Activated CD4-positive, alpha-beta T cell treated with anti-CD3 and anti-CD28 coated beads, Interleukin-2, amount 50 U/mL, for 16 hours (primary cell): ENCODE measurements at places on chromosomes 4 and X.

- no peak for DNase-seq
Measured at GRCh38 chr4:119955256-119955655, 111.4 kb downstream of the MAD2L1 start.

DNA sequence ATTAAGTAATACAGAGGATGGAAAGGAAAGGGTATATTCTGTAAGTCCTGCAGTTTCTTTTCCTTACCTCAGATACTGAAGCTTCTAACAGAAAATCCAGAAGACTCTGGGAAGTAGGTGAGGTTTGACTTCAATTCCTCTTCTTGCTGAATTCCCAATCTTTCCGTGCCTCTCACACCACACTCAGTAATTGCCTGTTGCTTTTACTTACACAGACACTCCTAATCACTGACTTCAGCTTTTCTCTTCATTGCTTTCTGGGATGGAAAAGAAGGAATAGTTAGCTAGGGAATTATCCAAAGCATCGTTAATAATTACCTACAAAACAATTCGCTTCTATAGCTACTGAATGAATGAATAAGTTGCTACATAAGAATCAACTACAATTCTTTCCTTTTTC is 163.6 kb downstream of the FBXO8 start:
- no peak for DNase-seq

DNA sequence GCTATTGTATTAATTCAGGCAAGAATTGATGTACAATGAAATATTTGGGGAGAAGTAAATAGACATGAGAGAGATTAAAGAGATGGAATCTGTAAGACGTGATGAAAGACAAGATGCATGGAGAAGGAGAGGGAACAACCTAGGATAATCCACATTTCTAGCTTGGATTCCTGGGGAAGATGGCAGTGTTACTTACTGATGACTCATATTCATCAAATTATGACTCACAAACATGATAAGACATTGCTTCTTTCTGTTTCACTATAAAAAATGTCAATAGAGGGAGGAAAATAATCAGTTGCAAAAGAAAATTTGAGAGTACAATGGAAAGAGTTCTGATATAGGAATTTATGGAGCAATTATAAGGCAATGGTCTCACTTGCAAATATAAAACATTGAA is 104.1 kb upstream of the BMP3 start:
- DNase-seq: no peak

GRCh38 chrX:16867947-16868346 is 2.2 kb downstream of the RBBP7 start:
- no peak for DNase-seq

DNA sequence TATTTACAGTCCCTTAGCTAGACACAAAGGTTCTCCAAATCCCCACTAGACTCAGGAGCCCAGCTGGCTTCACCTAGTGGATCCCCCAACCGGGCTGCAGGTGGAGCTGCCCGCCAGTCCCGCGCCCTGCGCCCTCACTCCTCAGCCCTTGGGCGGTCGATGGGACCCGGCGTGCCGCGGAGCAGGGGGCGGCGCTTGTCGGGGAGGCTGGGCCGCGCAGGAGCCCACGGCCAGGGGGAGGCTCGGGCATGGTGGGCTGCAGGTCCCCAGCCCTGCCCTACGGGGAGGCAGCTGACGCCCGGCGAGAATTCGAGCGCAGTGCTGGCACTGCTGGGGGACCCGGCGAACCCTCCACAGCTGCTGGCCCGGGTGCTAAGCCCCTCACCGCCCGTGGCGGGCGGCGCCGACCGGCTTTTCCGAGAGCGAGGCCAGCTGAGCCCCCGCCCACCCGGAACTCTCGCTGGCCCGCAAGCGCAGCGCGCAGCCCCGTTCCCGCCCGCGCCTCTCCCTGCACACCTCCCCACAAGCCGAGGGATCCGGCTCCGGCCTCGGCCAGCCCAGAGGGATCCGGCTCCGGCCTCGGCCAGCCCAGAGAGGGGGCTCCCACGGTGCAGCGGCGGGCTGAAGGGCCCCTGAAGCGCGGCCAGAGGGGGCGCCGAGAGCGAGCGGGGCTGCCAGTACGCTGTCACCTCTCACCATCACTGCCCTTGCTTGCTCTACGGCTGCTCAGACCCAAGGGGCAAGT is 39.4 kb downstream of the WFS1 start:
- no peak for DNase-seq

- no peak for DNase-seq
Measured at GRCh38 chr4:721261-722168, 15.9 kb downstream of the PCGF3 start.

GRCh38 chrX:14832151-14832550 is 40.7 kb downstream of the FANCB start:
- no peak for DNase-seq

DNA sequence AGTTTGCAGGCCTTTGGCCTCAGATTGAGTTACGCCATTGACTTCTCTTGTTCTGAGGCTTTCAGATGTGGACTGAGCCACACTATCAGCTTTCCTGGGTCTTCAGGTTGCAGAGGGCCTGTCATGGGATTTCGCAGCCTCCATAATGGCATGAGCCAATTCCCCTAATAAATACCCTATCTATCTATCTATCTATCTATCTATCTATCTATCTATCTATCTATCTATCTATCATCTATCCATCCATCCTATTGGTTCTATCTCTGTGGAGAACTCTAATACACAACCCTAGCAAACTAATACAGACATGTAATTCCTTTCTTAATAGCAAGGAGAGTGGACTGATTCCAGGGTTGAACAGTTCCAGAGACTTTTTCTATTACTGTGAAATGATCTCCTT is 9.5 kb upstream of the STIM2 start:
- no peak for DNase-seq

DNA sequence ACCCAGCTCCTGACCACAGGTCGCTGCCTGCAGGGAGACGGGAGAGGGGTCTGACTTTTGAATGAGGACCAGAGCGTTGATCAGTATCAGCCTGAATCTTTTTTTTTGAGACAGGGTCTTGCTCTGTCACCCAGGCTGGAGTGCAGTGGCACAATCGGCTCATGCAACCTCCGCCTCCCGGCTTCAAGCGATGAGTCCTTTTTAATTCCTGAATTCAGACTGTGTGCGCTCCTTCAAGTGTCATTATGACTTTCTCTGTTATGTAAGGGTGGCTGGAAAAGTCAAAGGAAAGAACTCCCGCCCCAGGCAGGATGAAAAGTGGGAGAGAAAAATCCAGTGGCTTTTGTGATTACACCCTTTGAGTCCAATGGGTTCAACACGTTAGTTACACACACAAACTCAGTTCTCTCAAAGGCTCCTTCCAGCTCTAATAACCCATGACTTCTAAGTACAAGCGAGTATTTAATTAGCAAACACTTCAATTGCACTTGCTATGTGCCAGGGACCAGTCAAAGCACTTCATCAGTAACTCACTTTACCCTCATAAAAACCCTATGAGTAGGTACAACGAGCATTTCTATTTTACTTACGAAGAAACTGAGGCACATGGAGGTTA is 44.4 kb downstream of the PDHA1 start:
- no peak for DNase-seq

DNA sequence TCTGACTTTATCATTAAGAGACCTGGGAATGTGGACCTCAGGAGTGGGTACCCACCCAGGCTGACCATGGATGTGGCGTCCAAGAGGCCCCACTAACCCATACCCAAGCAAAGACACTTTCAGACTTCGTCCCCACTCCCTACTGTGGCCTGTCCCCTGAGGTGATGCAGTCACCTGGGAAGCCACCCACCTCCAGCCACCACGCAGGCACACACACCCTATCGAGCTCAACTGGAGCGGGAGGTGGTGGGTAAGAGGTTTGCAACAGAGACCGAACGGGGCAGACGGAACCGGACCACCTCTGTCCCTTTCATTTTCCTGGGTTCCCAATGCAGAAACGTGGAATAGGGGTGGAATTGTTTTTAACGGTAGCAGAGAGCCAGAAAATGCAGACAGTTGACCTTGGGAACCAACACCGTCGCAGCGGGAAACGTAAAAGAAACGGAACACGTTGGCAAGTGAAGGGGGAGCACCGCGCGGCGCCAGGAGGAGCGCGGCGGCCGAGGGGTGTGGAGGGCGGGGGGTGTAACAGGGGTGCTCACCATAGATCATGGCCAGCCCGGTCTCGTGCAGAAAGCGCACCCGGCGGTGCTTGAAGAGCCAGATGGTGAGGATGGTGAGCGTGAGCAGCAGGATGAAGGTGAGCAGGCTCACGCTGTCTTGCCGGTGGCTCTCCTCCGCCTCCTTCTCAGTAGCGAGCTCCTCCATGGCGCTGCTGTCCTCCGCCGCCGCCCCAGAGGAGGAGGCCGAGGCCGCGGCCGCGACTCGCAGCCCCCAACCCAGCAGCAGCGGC is 559 bp downstream of the SLC9A7 start:
- DNase-seq: no peak

DNA sequence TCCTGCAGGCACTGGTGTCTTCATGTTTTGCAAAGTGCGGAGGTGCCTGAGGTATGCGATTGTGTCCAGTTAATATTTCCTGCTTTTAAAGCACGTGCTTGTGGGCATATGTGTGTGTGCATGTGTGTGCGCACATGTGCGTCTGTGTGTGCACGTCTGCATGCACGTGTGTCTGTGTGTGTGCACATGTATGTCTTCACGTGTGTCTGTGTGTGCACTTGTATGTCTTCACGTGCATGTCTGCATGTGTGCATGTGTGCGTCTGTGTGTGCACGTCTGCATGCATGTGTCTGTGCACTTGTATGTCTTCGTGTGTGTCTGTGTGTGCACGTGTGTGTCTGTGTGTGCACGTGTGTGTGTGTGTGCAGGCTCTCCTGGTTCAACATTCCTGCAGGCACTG is 49.5 kb downstream of the SHOX start:
- no peak for DNase-seq

- peak; percentile 41 for DNase-seq
Measured at GRCh38 chrX:47637546-47638195, 7.9 kb upstream of the CFP start.

DNA sequence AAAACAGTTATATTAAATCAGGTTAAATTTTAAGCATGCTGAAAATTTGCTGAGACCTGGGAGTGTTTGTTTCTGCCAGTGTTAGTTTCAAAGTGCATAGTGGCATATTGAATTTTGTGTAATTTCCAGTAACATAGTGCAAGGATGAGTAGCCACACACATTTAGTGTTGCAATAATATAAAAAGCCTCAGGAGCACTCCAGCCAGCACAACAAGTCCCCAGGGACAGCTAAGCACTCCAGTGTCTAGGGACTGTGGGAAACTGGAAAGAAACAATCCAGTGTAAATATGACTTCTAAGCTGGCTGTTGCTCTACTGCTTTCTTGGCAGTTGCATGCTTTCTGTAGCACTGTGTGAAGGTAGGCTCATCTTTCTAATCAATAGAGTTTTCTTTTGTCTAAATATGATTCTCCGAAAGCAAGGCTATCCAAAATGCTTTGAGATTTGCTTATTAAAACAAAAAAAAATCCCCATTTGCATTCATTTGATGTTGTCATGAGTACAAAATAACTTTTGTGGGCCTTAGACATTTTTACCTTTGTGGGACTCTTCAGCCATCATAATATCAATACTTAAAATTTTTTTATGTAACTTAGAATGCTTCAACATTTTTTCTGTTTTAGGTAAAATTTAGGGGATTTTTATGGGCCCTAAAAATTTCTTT is 24.2 kb upstream of the CXCL2 start:
- no peak for DNase-seq

- peak; percentile 29 for DNase-seq
Measured at GRCh38 chr4:7863911-7864681, 75.6 kb downstream of the AFAP1 start.

DNA sequence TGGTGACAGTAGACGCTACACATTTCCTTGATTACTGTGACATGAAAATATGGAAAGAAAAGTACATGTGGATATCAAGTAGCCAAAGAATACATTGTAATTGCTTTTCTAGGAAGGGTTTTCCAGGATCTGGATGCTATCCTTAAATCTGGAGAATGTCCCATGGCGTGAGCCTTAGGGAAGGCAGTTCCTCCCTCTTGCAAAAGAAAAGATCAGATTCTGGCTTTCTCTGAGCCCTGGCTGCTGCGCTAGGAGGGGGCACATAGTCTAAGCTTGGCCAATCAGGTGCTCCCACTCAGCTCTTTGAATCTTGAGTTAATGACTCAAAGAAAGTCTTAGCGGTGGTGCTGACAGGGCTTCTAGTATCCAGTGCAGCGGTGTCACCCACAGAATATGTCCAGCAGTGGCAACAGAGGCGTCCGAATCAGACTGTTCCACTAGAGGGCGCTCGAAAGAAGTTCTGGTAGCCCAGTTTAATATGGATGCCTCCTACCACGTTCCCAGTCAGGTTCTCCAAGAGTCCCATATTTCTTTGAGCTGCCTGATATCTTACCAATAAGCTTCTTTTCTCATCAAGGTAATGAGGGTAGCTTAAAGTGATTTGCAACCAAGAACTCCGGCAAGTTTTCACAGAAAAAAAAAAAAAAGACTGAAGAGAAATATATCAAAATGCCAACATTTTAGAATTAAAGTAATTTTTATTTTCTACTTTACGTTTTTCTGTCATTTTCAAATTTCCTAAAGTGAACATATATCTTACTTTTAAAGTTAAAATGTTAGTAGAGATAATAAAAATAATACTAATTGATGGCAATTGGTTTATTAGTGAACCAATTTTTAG is 213.4 kb upstream of the S100G start:
- DNase-seq: peak; percentile 73

- no peak for DNase-seq
Measured at GRCh38 chr4:155532373-155533085, 134.1 kb upstream of the GUCY1A1 start.

DNA sequence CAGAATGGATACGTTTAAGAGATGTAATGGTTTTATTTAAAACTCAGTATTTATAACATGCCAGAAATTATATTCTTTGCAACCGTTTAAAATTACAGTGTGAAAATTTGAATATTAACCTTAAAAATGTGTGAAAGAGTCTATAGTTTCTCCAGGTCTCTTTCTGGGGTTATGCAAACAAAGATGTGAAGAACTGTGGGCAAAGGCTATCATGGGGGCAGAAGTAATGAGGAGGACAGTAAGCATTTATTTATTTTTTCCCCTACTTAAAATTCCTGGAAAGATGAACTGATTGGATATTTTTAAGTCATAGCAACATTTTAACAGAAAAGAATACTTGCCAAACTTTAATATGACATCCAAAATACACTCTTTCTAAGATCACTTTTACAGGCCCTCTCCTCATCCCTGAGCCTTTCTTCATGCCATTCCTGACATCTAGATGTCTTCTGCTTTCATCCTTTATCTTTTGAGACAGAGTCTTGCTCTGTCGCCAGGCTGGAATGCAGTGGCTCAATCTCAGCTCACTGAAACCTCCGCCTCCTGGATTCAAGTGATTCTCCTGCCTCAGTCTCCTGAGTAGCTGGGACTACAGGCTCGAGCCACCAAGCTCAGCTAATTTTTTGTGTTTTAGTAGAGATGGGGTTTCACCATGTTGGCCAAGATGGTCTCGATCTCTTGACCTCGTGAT is 46.1 kb downstream of the TMEM131L start:
- no peak for DNase-seq

- no peak for DNase-seq
Measured at GRCh38 chr4:188613976-188614375, 474.7 kb downstream of the TRIML1 start.
